Activated CD4-positive, CD25-positive, alpha-beta regulatory T cell (primary cell): ENCODE measurements at places on chromosomes 7 and 10.

GRCh38 chr7:3867863-3868262, 566.8 kb downstream of the SDK1 start:
- no peak for DNase-seq

- DNase-seq: no peak
Observed at GRCh38 chr10:453647-454046, 235.8 kb downstream of the DIP2C start.

DNA sequence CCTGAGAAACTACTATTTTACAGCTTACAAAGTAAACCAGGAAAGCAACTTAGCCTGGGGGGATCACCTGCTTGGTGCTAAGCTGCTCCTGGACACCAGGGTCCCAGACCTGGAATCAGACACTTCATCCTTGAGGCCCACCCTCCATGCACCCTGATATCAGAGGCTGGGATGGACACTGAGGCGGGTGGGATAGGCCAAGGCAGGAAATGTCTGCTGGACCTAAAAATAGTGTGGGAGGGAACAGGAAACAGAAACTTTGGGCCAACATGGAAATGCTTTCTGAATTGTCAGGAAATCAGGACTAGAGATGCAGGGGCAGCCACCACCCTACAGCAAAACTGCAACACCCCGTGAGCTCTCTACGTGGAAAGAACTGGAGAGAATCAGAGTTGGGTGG, 101.5 kb upstream of the PODXL start:
- DNase-seq: no peak

GRCh38 chr7:88922944-88923343, 127.4 kb upstream of the TEX47 start:
- no peak for DNase-seq

- no peak for DNase-seq
Observed at GRCh38 chr7:123538189-123538714, 3.9 kb upstream of the IQUB start.
